ENCODE measurements at places on chromosomes 4 and X. TPM values are rescaled to one million over a fixed set of nuclear protein-coding genes. Genes with fewer than 3 reads are reported as not detected.

GRCh38 chrX:119698845-119699244 is 5.9 kb upstream of the SEPTIN6 start:
- DNase-seq = no peak

DNA sequence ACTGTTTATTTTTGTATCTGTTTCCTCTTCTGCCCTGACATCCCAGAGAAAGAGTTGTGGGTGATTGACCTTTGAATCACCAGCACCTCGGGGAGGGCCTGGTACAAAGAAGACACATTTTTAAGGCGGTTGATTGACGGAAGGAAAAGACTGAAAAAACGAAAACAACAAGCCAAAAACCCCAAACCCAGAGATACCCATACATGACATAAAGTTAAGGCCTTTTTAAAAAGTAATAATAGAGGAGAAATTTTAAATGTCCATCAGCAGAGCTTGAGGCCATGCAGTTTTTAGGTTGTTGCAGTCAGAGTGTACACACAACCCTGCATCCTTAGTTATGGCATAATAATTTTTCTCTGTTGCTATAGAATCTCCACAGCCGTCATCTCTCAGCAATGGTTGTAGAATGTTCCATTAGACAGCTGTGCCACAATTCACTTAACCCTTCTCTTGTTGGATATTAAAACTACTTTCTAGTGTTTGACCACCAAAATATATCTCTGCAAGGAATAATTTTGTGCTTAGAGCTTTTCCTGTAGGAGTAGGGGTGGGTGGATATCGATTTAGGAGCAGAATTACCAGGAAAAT is 110.2 kb downstream of the GNL3L start:
- no peak for DNase-seq

The STARD8 gene
- 0.18 TPM for total RNA-seq

DNA sequence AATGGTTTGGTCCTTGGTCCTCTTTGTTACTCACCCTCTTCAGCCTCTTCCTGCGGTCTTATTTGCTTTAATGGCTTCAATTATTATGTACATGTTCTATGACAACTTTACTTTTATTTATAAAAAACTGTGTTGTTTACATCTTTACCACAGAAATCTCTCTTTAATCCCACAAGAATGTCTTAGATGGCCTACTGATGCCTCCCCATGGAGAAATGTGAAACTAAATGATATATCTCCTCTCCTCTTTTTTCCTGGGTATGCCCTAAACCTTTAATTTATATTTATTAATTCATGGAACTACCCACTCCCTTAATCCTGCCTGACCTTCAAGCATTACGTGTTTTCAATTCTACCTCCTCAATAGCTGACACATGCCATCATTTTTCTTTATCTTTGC is 573.2 kb downstream of the CENPC start:
- no peak for DNase-seq

DNA sequence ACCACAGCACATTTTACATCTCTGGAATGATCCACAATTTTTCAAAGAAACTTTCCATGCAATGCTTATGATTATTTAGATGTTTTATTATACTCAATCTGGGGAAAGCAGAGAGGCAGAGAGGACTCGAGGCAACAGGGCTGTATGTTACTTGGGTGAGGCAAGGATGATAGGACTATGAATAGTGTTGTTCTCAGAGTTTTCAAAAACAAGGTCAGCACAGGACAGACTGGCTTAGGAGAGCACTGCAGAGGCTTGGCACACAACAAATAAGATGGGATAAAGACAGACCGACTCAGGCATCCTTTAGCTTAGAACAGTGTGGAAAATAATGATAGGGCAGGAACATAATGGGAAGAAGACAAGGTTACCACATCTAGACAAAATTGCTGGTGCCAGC is 65.4 kb downstream of the TMEM150C start:
- no peak for DNase-seq

The SPANXN3 gene
- not detected for total RNA-seq

DNA sequence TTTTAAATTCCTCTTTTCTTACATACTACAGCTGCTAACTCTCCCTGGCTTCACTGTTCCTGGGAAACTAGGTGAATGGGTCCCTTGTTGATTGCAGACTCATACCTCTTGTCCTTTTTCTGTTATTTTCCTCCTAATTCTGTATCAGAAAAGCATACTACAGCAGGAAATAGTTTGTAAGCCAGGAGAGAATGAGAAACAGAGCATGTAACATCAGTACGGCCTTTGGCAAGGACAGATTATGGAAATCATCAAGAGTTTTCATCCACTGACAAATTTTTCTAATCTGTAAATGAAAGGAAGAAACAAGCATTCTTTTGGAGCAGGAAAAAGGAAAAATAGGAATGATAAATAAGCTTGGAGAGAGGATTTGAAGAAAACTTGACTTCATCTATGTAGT is 239.2 kb downstream of the ANTXR2 start:
- DNase-seq = no peak

The EIF4E gene
- total RNA-seq = 204 TPM

The JCHAIN gene
- 1.4 TPM for total RNA-seq

The KIF4A gene
- 2.0 TPM for total RNA-seq

- DNase-seq = no peak
Measured at GRCh38 chrX:13899607-13900006, 82.7 kb upstream of the GPM6B start.

DNA sequence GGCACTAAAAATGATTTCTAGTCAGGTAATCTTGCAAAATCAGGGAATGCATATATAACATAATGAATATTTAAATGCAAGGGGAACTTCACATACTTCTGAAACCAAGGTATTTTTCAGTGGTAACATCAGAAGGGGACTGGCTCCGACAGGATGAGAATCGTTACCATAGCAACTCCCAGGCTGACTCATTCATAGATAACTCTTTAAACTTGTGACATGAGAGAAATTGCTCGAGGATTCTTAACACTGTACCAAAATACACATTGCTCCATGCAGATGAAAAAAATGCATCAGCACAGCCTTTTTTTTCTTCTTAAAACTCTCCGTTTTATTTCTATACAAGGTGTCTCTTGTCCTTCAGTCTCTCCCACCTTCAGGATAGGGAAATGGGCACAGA is 114.3 kb downstream of the GABRB1 start:
- DNase-seq = no peak

DNA sequence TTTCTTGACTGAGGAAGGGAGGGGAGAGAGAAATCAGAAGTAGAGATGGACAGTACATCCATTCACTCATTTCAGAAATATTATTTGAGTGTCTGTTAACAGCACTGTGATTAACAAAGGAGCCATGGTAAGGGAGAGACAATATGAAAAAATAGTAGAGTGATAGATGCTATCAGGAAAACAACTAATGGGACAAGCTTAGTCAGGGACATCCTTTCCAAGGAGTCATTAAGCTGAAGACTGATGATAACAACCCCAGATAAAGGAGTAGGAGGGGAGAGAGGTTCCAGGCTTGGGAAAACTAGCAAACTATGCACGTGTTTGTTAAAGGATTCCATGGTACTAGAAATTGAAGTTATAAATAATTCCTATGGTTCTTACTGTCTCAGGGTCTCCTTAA is 122.2 kb downstream of the CBR4 start:
- DNase-seq = no peak

GRCh38 chrX:63430026-63430425 is 78.9 kb upstream of the SPIN4 start:
- no peak for DNase-seq
